ENCODE measurements at places on chromosomes 3 and 15.

DNA sequence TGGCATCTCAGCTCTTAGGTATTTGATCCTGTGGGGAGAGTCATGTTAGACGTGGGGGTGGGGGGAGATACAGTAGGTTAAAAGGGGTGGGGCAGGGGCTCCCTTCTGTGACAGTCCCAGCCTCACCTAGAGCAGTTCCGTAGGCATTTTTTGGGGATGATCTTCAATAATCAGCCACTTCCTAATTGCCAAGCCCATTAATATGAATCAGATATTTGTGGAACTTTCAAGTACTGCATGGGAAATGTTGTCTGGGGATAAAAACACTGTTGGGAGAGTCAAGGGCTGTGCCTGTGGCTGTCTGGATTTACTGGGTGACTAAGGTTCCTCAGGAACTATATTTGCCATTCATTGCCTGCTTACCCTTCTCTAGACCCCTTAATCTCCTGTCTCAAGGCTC is 9.5 kb downstream of the C3orf52 start:
- DNase-seq = no peak

DNA sequence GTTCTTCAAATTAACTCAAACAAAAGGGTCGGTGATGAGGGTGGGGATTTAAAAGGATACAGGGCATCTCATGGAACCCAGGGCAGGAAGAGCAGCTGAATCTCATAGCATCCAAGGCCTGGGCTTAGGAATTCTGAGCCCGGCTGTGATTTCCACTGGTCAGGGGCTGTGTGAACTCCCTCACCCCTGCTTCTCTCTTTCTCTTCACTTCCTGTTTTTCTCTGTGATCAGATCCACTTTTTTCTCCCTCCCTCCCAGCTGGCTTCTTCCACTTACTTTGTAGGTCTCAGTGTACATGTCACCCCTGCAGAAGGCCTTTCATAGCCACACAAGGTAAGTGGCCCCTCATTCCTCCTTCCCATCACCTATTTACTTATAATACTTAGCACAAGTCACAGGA is 68.2 kb upstream of the CORO2B start:
- DNase-seq = no peak

DNA sequence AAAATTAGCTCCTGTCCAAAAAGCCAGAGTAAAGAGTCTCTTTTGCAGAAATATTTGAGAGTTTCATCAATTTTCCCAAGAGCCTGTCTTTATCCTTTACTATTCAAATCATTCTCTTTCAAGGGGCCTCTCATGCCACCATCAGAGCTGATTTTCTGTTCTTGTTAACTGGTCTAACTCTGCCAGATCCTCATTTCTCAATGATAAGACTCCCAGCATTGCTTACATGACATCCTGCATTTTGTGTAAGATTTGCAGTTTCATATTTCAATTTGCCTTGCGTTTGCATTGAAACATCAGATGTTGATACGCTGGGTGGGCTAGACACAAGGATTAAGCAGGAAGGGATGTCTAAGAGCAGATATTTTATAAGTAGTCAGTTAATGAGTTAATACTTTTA is 228.7 kb downstream of the TBL1XR1 start:
- no peak for DNase-seq

- no peak for DNase-seq
Observed at GRCh38 chr3:156762631-156763185, 63.4 kb upstream of the LEKR1 start.

DNA sequence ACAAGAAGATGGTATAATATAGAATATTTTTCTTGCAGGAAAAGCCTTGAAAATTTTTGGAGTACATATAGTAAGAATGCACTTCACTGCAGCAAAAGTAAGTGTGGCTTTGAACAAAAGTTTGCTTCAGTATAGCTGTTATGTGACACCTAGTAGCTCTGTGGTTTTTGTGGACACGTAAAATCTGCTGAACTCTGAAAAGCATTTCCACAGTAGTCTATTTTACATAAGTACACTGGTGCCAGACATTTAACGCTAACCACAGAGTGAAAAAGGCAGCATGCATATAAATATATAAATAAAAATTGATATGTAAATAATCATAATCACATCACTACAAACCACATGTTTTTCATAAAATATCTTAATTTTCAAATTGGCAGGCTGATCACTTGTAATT is 39.8 kb downstream of the CGGBP1 start:
- DNase-seq = no peak

All from GM12891 (cell line).